Activated CD4-positive, alpha-beta T cell treated with anti-CD3 and anti-CD28 coated beads, Interleukin-2, amount 10 ng/mL, durations not matched to agents 24 days and 14 days (primary cell): ENCODE measurements at places on chromosomes 4 and X. TPM values are rescaled to one million over a fixed set of nuclear protein-coding genes. Genes with fewer than 3 reads are reported as not detected.

SLC49A3 gene
- total RNA-seq = 0.40 and 0.72 TPM in 2 replicates

TBC1D8B gene
- 0.19 and 0.35 TPM in 2 replicates for total RNA-seq

PLAC8 gene
- total RNA-seq = 41.2 and 41.4 TPM in 2 replicates

MAP7D2 gene
- total RNA-seq = 0.23 and 0.50 TPM in 2 replicates

- no peaks in the 10 kb centered on the region for H3K36me3 ChIP-seq
- H3K27ac ChIP-seq = no peak overlapping the region
- H3K27me3 ChIP-seq = no peaks in the 10 kb centered on the region
- no peaks in the 10 kb centered on the region for H3K4me1 ChIP-seq
Measured at GRCh38 chrX:138255373-138255772, 456.1 kb downstream of the FGF13 start.

DNA sequence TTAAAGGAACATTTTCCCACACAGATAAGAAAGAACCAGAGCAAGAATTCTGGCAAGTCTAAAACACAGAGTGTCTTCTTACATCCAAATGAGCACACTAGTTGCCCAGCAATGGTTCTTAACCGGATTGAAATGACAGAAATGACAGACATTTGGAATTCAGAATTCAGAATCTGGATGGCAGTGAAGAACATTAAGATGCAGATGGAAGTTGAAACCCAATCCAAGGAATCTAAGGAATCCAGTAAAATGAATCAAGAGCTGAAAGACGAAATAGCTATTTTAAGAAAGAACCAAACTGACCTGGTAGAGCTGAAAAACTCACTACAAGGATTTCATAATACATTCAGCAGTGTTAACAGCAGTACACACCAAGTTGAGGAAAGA, 21.5 kb downstream of the ANAPC10 start:
- H3K4me1 ChIP-seq = peaks cover 24% of the 10 kb centered on the region
- no peaks in the 10 kb centered on the region for H3K27me3 ChIP-seq
- H3K27ac ChIP-seq = peak overlapping the region; percentile 35
- H3K36me3 ChIP-seq = peaks cover 47% of the 10 kb centered on the region

GRCh38 chr4:533318-534100, 34.5 kb downstream of the PIGG start:
- H3K4me3 ChIP-seq = no peak overlapping the region
- no peak for DNase-seq
- peaks cover 65% of the 10 kb centered on the region for H3K36me3 ChIP-seq
- H3K27me3 ChIP-seq = no peaks in the 10 kb centered on the region

DNA sequence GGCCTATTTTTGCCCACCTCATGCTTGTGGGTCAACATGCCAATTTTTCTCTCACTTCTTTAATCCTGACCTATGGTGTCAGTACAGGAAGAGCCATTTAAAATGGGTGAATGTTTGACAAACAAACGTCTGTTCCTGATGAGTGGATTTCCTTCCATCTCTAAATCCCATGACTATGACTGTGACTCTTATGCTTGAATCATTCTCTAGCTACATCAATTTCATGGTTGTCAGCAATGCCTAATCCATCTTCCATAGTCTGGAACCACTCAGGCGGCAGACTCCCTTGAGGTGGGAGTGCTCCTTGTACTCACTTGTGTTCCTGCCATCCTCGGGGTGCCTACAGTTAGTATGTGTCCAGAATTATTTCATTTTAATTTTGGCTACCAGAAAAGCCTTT, 194.9 kb upstream of the RPS6KA3 start:
- peaks cover 4% of the 10 kb centered on the region for H3K36me3 ChIP-seq
- no peak for DNase-seq

DNA sequence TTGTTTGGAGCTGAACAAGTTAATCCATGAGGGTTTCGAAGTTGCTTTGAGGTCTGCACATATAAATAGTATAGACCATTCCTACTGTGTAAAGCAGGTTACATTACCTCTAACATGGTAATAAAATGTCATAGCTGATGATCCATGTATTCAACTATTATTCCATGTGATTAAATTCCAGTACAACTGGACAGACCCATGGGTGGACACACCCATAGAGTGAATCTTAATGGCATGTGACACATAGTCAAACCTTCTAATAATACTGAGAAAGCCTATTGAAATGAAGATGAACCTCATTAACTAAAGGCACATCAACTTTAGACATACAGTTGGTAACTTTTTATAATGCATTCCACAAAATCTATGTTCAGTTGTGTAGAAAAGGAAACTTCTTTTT, 28.5 kb downstream of the FHIP1A start:
- H3K36me3 ChIP-seq = no peaks in the 10 kb centered on the region
- H3K4me3 ChIP-seq = no peak overlapping the region
- no peak overlapping the region for H3K27ac ChIP-seq
- H3K4me1 ChIP-seq = no peaks in the 10 kb centered on the region
- peaks cover 14% of the 10 kb centered on the region for H3K27me3 ChIP-seq
- peak; percentile 17 for DNase-seq

- peak overlapping the region; percentile 93 for H3K4me3 ChIP-seq
- peak overlapping the region; percentile 95 for H3K27ac ChIP-seq
- peaks cover 29% of the 10 kb centered on the region for H3K4me1 ChIP-seq
- H3K27me3 ChIP-seq = no peaks in the 10 kb centered on the region
Measured at GRCh38 chrX:1658071-1658491, 43.2 kb downstream of the ASMT start.

DNA sequence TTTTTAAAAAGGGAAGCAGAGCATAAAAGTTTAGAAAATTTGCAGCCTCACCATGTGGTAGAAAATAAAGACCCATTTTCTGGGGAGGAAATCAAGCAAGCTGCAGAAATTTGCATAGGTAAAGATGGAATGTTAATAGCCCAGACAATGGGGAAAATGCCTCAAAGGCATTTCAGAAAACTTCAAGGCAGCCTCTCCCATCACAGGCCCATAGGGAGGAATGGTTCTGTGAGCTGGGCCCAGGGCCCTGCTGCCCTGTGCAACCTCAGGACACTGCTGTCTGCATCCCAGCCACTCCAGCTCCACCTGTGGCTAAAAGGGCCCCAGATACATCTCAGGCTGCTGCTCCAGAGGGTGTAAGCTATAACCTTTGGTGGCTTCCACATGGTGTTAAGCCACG, 137.9 kb downstream of the INPP4B start:
- no peak overlapping the region for H3K4me3 ChIP-seq
- H3K4me1 ChIP-seq = peaks cover 27% of the 10 kb centered on the region
